ENCODE measurements at places on chromosomes 3 and 15.
A peak's percentile ranks its signal among the peaks of the same experiment; 100 is the strongest.

- no peak for DNase-seq
Measured at GRCh38 chr15:51756482-51756881, 5.1 kb downstream of the TMOD2 start.

- DNase-seq = no peak
Measured at GRCh38 chr15:77514641-77515402, 94.1 kb downstream of the HMG20A start.

GRCh38 chr15:76127880-76128279 lies 68.1 kb downstream of the TMEM266 start:
- DNase-seq = no peak

DNA sequence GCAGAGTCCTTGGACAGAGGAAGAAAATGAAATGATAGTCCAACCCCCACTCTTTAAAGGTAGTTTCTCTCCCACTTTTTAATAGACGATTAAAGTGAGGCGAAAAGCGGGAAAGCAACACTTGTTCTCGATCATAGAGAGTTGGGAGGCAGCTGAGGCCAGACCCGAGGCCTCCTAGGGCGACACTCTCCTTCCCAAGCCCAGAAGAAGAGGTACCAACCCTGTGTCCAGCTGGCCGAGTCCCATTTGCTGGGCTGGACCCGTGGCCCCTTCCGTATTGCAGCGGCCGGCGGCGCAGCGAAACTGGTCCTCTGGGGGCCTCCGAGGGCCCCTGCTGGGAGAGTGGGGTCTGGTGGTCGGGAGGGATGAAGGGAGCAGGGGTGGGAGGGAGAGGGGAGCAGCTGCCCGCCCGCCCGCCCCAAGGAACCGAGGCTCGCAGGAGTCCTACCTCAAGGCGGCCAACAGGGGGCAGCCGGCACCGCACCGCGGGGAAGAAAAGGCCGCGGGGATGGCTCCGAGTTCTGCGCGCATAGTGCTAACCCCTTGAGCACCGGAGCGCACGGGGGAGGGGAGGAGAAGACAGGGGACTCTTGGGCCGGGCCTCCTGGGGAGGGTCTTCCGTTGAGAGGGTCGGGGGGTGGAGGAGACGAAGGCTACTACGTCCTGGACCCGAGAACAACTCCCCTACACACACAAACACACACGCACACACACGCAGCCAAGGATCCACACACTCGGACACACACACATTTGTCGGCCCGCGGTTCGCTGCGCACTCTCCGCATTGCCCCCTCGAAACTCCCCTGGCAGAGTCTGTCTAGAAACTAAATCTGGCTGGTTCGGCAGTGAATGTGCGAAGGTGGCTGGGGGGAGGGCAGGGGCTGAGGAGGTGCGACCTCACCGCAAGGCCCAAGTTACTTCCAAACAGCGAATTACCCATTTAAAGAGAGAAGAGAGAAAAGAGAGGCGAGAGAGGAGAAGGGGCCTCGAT lies 2.0 kb downstream of the WNT5A start:
- DNase-seq = no peak

GRCh38 chr3:73451301-73451944 lies 173.3 kb downstream of the PDZRN3 start:
- DNase-seq = no peak

DNA sequence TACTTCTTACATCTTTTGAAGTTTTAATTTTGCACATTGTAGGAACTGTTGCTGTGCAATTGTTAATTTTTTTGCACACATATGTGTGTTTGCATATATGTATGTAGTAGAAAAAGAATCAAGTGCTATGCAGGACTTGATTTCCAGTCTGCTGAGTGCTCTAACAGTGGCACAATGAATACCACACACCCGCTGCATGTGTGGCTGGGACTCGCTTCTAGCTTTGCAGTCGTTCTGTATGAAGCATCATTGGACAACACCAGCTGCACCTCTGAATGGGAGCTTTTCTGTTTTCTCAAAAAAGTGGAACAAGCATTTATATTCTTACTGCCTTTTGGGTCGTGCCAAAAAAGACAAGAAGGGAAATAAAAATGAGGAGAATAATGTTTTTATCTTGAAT lies 564.7 kb downstream of the FOXP1 start:
- no peak for DNase-seq

DNA sequence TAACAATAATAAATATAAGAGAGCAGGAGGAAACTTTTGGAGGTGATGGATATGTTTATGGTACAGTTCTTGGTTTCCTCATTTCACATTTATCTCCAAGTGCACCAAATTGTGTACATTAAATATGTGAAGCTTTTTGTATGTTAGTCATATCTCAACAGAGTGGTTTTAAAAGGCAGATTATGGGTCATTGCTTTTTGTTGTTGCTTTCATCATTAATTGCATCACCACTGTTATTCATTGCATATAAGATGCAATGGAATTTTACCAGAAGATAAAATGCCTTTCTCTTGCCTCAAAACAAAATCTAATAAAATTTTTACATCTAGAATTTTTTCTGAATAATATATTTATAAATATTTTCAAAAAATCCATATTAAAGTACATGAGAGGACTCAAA lies 1198.9 kb upstream of the GBE1 start:
- DNase-seq = no peak

DNA sequence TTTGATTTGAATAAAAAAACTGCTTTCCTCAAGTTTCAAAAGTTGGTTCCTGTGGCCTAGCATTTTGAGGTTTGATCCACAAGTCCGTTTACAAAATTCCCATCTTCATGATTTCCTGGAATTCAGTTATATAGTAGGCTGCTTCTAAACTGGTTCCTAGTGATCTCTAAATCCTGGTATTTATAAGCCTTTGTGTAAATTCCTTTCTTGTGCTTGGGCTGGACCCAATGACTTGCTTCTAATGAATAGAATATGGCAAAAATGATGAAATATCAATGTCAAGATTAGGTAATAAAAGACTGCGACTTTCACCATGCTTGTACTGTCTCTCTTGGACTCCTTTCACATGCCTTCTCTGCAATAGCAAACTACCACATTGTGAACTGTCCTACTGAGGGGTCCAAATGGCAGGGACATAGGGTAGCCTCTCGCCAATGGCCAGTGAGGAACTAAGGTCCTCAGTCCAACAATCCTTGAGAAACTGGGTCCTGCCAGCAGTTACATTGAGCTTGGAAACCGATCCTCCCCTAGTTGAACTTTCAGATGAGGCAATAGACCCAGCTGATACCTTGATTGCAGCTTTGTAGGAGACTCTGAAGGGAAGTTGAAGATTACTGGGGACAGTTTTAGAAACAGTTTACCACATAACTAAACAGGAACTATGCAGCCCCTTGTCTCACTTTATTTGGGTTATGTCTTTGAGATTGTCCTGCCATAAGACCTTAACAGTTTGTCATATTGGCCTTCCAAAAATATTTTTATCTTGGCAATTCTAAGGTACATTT lies 303.9 kb upstream of the TBC1D5 start:
- no peak for DNase-seq

DNA sequence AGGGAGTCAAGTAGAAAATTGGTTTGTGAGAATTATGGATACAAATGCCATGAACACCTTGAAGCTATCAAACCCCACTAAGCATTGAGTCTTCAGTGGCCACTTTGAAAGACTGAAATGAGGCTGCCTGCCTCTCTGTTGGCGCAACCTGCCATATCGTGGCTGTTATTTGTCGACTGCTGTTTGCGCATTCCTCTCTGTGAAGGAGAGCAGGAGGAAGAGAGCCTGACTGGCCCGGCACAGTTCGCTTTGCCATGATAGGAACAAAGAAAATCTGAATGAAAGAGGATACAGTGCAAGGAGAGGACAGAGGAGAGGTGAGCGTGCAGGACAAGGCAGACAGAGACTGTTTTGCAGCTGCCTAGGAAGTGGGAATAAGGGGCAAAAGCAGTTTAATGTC lies 289.4 kb downstream of the RYR3 start:
- no peak for DNase-seq

DNA sequence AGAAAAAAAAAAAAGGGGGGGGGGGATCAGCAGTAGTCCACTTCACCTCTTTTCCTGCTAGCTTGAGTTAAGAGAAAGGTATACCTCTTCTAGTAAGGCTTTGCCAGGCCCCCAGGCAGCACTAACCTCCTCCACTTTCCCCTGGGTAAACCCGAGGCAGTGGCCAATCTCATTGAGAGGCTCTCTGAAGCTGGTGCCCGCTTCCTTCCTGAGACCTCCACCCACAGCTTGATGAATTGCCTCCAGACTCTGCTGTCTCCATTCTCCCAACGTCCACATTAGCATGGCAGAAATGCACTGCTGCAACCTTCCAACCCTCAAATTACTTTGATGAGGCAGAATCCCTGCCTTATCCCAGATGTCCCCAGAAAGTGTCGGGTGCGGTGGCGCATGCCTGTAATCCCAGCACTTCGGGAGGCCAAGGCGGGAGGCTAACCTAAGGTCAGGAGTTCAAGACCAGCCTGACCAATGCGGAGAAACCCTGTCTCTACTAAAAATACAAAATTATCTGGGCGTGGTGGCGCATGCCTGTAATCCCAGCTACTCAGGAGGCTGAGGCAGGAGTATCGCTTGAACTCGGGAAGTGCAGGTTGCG lies 15.3 kb downstream of the RLBP1 start:
- DNase-seq = no peak

DNA sequence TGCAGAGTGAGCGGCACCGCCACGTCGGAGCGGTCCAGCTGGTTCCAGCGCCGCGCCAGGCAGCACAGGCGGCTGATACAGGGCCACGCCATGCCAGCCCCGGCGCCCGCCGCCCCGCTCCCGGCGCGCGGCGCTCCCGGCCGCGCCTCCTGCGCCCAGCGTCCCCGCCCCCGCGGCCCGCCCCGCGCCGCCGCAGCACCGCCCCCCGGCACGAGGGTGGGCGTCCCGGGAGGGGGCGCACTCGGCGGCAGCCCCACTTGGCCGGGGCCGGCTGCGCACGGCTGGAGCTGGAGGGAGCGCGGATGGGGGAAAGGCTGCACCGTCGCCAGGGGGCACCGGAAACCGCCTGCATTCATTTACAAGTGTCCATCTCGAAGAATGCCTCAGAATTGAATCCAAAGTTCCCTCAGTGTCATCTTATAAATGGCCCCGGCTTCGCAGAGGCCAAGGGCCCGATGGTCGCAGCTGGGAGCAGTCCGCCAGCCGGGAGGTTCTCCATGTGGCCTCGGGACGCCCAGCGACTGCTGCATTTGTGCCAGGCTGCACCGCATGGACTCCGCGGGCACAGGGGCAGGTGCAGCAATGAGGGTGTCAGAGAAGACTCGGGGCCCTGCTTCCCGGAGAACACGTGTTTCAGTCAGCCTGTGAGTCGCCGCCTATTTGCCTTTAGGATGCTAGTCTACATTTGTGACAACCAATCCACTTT lies at the start of gene MAP6D1:
TSS of gene MAP6D1 (minus strand) at position 122 of the 706 bp plus-strand sequence. CDS start at position 92, 30 bp downstream.
- peak; percentile 54 for DNase-seq

GRCh38 chr3:150104564-150104963 lies 133.9 kb upstream of the PFN2 start:
- DNase-seq = no peak
